ENCODE measurements at places on chromosomes 11 and 22.

DNA sequence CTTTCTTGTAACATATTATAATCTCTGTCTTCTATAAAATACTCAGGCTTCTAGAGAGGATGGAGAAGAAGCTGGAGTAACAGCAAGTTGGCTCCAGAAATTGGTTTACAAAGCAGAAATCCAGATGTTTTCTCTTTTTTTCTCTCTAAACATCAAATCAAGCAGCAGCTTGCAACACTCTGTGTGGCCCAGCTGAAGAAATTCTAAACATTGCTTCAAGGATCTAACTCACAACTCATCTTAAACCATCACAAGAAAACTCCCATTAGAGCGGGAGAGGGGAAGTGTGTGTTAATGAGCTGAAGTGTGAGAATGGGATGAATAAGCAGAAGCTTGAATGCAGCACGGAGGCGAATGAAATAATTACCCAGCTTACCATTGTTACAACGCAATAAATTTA, 146.5 kb downstream of the OPCML start:
- no peak for DNase-seq

GRCh38 chr11:118295199-118295598, 9.3 kb upstream of the CD3E start:
- DNase-seq = no peak

- no peak for DNase-seq
Measured at GRCh38 chr11:133896028-133896427, 50.7 kb upstream of the SPATA19 start.

GRCh38 chr22:45465633-45466032, 37.0 kb upstream of the FBLN1 start:
- DNase-seq = no peak

DNA sequence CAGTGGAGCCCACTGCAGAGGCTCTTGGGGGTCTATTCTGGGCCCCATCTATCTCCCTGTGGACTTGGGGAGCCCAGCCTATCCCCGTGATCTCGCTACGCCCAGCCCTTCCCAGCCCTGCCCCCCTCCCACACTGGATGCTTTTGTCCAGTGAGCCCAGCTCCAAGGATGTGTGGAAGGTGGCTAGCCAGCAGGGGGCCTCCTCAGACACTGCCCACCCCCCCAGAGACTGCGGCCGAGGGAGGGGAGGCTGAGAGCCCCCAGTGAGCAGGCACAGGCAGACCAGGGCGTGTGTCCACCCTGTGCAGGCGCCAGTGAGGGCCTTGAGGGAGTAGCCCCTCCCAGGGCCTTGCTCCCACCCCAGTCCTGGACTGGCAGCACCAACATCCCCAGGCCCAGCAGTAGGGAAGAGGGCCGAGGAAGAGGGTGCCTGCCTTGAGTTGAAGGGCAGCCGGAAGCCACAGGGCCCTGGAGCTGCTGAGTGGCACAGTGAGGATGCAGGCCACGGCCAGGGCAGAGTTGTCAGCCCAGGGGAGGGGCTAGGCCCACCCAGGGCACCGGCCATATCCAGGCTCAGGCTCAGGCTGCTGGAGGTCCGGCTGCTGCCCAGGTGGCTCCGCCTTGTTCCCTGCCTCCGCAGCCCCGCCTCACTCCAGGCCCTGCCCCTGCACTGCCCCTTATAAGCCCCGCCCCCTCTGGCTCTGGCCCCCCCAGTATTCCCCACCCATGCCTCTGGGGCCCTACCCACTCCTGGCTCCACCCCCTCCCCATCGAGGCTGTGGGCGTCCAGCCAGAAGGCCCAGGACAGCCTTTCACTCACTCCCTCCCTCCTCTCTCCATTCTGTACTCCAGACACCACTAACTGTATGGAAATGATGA, 28.0 kb downstream of the MOB2 start:
- no peak for DNase-seq

DNA sequence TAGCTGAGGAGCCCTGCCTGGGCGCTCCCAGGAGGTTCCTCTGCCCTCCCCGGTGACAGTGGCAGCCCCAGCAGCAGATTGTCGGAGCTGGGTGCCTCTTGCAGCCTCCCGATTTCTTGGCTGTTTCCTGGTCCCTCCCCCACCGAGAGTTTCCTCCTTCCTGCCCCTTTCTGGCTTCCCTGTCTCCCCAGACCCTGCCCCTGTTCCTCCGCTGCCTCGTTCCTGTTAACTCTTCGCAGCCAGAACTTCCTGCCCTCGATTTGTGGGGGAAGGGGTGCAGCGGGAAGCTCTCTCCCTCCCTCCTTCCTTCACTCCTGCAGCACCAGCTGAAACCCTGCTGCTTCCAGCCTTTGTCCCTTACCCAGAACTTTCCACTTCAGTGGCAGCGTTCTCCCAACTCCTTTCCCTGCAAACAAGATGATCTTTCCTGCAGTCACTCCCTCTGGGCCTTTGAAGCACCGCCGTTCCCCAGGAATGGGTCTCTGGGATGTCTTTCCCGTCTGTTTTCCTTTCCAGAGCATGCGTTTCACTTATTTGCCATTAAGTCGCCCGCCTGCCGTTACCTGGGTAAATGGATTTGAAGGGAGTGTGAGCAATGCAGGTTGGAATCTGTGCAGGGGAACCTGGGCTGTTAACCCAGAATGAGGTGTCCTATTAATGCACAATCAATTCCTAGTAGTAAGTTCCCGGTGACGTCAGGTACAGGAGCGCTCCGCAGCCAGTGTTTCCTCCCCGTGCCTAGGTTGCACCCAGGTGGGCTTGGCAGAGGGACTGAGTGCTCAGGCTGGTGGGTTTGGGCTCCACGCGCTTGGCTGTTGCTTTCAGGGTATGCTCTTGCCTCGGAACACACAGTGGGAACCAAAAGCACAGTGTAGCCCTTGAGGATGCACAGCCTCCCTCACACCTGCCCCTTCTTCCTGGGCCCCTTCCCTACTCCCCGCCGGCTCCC, 4.3 kb downstream of the GRK2 start:
- DNase-seq = no peak

- DNase-seq = no peak
Measured at GRCh38 chr11:86639137-86639536, 33.3 kb downstream of the ME3 start.

GRCh38 chr11:126491092-126491491, 135.6 kb downstream of the ST3GAL4 start:
- DNase-seq = no peak

GRCh38 chr11:61713906-61714305, 33.7 kb downstream of the DAGLA start:
- DNase-seq = no peak

DNA sequence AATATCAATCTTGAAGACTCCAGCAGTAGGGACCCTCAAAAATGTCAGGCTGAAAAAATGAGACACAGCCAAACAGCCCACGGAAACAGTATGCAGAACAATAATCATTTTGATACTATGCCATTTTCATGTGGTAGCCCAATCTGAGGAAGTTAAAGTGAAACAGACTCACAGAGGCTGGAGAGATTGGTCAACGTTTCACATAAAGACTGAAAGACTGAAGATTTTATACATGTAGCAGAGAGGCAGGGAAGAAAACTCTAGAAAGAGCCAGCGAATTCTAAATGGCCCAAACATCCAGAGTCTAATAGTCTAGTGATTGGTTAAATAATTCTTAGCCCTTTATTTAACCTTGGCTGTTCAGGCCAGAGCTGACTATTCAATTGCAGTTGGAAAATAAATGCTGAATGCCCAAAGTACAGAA, 49.4 kb downstream of the MAML2 start:
- DNase-seq = no peak

GRCh38 chr11:7532405-7533145, 18.8 kb downstream of the PPFIBP2 start:
- DNase-seq = no peak

DNA sequence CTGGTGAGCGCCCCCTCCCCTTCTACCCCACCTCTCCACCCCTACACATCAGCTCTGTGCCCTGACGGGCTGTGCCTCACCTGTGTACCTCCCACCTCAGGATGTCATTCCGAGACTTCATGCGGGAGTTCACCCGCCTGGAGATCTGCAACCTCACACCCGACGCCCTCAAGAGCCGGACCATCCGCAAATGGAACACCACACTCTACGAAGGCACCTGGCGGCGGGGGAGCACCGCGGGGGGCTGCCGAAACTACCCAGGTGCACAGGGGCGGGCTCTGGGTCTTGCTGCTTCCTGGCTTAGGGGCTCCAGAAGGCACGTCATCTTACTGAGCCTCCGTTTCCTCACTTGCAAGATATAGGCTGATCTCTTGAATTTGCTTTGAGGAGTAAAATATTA, 6.8 kb downstream of the CAPN1 start:
- no peak for DNase-seq

- DNase-seq = no peak
Measured at GRCh38 chr22:45880091-45880715, 96.8 kb downstream of the WNT7B start.

DNA sequence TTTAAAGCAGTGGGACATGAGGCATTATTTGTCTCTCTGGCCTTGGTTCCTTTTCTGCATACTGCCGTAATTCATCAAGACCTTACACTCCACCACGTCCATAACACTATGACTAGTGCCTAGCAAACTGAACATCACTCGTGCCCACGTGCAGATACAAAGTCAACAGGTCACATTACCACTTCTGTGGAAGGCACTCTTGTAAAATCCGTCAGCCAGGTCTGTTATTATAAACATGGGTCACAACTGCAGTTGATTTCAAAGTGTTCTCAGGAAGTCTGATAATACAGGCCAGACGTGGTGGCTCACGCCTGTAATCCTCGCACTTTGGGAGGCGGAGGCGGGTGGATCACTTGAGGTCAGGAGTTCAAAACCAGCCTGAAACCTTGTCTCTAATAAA, 14.1 kb downstream of the VSIG10L2 start:
- DNase-seq = no peak

DNA sequence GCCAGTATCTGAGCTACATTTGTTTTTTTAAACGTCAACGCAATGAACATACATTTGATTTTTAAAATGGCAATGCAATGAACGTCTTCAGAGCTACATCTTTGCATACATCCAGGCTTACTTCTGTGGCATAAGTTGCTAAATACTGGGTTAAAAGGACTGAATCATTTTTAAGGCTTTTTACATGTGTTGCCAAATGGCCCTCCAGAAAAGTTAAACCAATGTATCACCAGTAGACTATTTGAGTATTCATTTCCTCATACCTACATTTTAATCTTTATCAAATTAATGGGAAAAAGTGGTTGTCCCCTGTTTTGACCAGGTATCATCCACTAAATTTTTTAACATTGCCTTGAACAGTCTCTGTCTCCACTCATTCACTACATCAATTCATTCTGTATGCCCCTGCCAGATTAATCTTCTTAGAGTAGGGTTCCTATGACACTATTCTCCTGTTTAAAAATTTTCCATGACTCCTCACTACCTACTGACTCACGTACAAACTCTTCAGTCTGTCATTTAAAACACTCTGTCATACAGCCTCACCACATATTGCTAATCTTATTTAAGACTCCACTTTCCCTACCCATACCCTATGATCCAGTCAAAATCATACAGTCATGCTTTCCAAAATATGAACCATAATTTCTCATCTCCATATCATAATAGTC, 12.4 kb upstream of the PRRG4 start:
- DNase-seq = no peak

- DNase-seq = no peak
Measured at GRCh38 chr22:50261615-50262459, at the start of gene MAPK12. TSS of gene MAPK12 (minus strand) at chr22:50261683. CDS start at chr22:50261509, 174 bp downstream.

GRCh38 chr11:62719302-62719978, 7.8 kb downstream of the HNRNPUL2 start:
- no peak for DNase-seq

DNA sequence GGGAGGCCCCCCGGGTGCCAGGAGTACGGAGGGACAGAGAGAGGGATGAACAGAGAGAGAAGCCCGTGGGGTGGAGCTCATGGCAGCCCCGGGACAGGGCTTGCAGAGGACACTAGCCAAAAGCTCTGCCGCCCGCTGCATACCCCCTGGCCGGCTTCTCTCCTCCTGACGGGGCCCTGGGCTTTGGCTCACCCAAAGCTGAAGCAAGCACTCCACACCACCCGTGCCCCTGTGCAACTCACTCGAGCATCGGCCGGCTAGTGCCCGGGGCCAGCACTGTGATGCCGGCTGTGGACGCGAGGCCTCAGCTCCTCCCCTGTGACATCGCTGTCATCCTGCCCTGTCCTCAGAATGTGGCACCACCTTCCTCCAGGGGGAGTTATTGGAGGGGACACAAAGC, 429.6 kb downstream of the BRD1 start:
- no peak for DNase-seq

GRCh38 chr11:70785372-70785771, 387.0 kb downstream of the CTTN start:
- no peak for DNase-seq

DNA sequence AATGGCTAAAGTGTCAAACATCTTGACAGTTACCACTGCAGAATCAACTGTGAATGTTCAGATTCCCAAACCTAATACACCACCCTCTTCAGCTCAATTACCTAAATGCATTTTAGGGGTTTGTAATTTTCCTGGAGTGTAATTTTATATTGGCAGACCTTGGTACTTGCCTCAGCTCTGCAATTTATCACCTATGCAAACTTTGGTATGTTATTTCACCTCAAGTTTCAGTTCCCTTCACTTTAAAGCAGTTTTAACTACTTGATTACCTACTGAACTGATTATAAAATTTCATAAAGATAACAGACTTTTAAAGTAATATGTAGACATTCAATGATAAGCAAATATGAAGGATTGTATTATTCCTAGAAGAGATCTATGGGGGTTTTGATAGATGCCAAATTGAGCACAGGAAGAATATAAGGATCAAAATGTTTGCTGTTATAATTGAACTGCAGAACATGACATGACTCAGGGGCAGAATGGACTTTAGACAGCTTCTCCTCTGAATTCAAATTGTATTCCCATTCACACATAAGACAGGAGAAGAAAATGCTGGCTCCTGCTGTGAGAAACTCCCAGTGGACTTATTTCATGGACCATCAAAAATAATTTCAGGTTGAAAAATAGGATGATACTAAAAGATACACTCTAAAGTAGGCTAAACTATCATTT, 491.5 kb upstream of the LUZP2 start:
- no peak for DNase-seq

DNA sequence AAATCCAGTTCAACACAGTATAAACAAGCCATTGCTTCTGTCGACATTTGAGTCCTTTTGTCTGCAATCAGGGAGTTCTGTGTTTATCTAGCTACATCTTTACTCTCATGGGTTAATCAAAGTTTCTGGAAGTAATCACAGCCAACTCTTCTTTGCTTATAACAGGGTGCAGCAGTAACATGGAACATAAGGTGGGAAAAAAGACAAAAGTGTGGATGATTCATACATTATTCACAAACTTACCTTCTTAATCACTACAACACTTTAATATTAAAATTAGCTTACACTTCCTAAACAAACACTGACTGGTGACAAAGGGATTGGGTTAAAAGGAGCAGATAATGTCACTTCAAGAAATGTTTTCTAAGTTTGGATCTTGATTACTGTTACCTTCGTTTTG, 44.7 kb downstream of the SNX19 start:
- no peak for DNase-seq

- DNase-seq = no peak
Measured at GRCh38 chr22:25492162-25492561, 72.3 kb upstream of the GRK3 start.
